Adipose tissue (tissue), 3 donors: ENCODE measurements at places on chromosomes 2 and 18. TPM values are rescaled to one million over a fixed set of nuclear protein-coding genes. Genes with fewer than 3 reads are reported as not detected.

SNRPD1 gene
- polyA plus RNA-seq = 17.2 TPM

KIAA2012 gene
- polyA plus RNA-seq = 0.11 TPM

SERPINB3 gene
- 1.1 TPM for polyA plus RNA-seq

CERKL gene
- polyA plus RNA-seq = 0.40 TPM

HOXD10 gene
- 0.76 TPM for polyA plus RNA-seq

FHOD3 gene
- polyA plus RNA-seq = 2.9 TPM

SP9 gene
- not detected for polyA plus RNA-seq

SPP2 gene
- polyA plus RNA-seq = not detected

CENPO gene
- 0.99 TPM for polyA plus RNA-seq

ASXL3 gene
- 0.24 TPM for polyA plus RNA-seq

NEU2 gene
- polyA plus RNA-seq = not detected

WNT6 gene
- 0.25 TPM for polyA plus RNA-seq

PDE11A gene
- polyA plus RNA-seq = 0.11 TPM

DES gene
- polyA plus RNA-seq = 25.4 TPM

GREB1 gene
- polyA plus RNA-seq = 1.1 TPM

GAL3ST2 gene
- polyA plus RNA-seq = 0.09 TPM

CXCR1 gene
- 6.6 TPM for polyA plus RNA-seq

CCDC74B gene
- 0.94 TPM for polyA plus RNA-seq

MLPH gene
- polyA plus RNA-seq = 9.5 TPM

BCL2 gene
- 16.2 TPM for polyA plus RNA-seq

MSTN gene
- 0.10 TPM for polyA plus RNA-seq

CLEC4F gene
- polyA plus RNA-seq = 0.27 TPM

SLC4A3 gene
- 3.5 TPM for polyA plus RNA-seq

RBM43 gene
- polyA plus RNA-seq = 2.8 TPM
